ENCODE measurements at places on chromosomes 7 and 10.

DNA sequence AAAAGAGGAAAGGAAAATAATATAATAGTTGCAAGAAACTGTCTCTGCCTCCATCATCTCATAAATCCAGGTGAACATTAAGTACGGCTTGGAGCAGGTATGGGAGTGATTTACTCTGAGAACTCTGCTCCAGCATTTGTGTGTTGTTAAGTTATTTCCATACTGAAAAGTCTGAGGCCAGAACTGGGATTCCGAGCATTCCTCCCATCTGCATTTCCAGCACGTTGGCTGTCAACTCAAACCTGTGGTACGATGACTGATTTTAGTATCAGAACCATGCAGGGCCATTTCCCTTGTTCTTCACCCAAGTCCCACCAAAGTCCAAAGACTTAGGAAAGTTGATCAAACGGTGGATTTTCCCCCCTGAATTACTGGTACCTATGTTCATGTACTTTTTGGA, 104.9 kb downstream of the CREB5 start:
- DNase-seq: no peak

DNA sequence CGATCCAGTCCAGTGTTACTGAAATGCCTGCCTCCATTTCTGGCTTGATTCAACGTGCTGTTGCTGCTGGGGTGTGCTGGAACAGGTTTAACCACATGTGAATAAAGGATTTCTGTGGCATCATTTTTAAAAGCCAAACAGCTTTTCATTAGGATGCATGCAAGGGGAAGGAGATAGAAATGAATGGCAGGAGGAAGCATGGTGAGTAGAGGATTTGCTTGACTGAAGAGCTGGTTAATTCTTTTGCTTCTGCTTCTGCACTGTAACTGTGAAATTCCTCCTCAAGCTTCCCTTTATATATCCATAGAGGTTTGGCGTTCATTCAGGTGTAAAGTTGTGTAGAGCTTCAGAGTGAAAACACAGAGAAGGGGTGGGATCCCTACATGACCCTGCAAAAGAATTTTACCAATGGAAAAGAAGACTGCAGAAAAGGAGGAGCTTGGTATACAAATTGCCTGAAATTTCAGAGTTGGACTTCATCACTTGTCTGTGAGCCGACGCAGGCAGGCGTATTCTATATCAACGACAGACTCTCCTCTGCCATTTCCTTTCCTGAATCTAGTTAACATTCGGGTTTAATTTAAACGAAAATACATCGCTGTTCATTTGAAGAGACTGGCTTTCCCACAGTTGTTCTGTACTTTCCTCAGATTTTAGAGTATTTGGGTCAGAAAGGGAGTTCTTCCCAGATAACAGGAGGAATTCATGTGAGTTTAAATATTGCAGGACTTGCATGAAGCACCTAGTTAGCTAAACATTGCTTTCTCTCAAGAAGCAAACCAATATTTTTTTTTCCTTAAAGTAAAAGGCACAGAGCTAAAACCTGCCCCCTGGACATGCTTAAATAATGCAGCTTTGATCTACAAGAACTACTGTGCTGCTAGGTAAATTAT, at the start of gene SOSTDC1:
Gene SOSTDC1 (minus strand): TSS at position 270 of the 893 bp plus-strand sequence. CDS start 70 bp downstream, at position 200.
- DNase-seq: no peak

GRCh38 chr10:73763343-73763742, 18.5 kb upstream of the CHCHD1 start:
- DNase-seq: no peak

GRCh38 chr7:158377800-158378623, 209.6 kb downstream of the PTPRN2 start:
- no peak for DNase-seq

- no peak for DNase-seq
Observed at GRCh38 chr10:109966961-109967738, 40.6 kb upstream of the ADD3 start.

All from stimulated activated CD8-positive, alpha-beta memory T cell treated with anti-CD3 and anti-CD28 coated beads, Interleukin-4, amount 100 ng/mL, for 1 hour (primary cell).